Stimulated activated CD8-positive, alpha-beta memory T cell treated with anti-CD3 and anti-CD28 coated beads, Interleukin-4, amount 100 ng/mL, for 48 hours (primary cell): ENCODE measurements at places on chromosomes 16 and 17.

- no peak for DNase-seq
Measured at GRCh38 chr16:1223355-1224214, 1.5 kb downstream of the TPSG1 start.

- DNase-seq, result no peak
Measured at GRCh38 chr16:23863511-23864422, 28.0 kb downstream of the PRKCB start.

- no peak for DNase-seq
Measured at GRCh38 chr17:70307430-70308225, 138.3 kb downstream of the KCNJ2 start.

GRCh38 chr16:71407731-71408130 is 34.1 kb downstream of the TLE7 start:
- DNase-seq, result no peak

- peak; percentile 66 for DNase-seq
Measured at GRCh38 chr17:47205419-47205963, 3.7 kb upstream of the MYL4 start.

GRCh38 chr17:5812590-5812989 is 228.3 kb upstream of the NLRP1 start:
- DNase-seq, result no peak

- no peak for DNase-seq
Measured at GRCh38 chr17:39716073-39716818, 14.1 kb downstream of the MIEN1 start.

- no peak for DNase-seq
Measured at GRCh38 chr17:56171186-56171959, 18.1 kb downstream of the ANKFN1 start.

DNA sequence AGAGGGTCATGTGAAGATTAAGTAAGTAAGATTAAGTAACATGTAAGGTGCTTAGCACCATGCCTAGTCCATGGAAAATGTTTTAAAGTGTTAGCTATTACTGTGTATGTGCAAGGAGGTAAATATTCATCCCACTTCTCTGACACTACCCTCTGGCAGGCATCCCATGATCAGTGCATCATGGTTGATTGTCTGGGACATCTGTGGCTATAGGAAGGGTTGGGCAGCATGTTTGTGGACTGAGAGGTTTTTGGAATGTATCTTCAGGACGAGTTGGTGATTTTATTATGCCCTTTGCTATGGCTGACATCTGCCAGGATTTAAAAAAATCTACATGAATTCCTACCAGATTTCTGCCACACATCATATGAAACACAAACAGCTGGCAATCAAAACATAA is 6.5 kb upstream of the TAOK1 start:
- no peak for DNase-seq

GRCh38 chr16:10678655-10679054 is 16.1 kb downstream of the TEKT5 start:
- no peak for DNase-seq

- no peak for DNase-seq
Measured at GRCh38 chr17:48513666-48514455, 16.9 kb downstream of the HOXB1 start.

DNA sequence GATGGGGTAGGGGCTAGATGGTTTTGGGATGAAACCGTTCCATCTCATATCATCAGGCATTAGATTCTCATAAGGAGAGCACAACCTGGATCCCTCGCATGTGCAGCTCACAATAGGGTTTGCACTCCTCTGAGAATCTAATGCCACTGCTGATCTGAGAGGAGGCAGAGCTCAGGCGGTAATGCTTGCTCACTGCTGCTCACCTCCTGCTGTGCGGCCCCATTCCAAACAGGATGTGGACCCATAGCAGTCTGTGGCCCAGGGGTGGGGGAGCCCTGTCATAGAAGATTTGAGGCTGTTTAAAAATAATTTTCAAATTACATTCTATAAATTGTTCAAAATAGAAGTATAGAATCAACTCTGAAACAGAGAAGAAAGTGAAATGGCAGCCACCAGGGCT is 50.8 kb downstream of the PHKB start:
- no peak for DNase-seq

DNA sequence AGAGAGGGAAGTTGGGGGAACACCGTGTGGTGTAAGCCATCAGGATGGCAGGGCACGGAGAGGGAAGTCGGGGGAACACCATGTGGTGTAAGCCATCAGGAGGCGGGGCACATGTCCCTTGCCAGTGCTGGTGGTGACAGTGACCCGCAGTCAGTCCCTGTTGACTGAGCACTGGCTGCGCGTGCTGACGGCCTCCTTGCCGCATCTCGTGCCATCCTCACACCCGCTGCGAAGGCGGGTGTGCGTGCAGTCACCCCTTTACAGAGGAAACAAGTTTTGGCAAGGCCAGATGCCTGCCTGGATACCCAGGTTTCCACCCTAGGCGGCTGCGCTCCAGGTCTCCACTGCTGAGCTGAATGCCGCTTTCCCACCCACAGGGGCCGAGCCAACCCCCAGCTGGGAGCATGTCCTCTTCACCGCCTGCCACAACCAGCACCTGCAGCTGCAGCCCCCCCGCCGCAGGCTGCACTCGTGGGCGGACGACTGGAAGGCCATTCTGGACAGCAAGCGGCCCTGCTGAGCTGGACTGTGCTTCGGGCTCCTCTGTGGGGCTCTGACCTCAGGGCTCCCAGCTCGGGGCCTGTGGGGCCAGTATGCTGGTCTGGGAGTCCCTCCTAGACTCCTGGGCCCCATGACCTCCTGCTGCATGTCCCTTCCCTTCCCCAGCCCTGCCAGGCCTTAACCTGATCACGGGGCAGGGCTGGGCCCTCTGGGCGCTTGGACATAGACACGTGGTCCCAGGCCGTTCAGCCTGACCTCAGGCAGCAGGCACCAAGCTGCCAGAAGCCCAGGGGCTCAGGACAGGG is 43.5 kb downstream of the NT5M start:
- no peak for DNase-seq

GRCh38 chr17:48484850-48485249 is 46.0 kb downstream of the HOXB1 start:
- no peak for DNase-seq

- DNase-seq, result no peak
Measured at GRCh38 chr17:6078458-6078871, 8.3 kb downstream of the WSCD1 start.

- no peak for DNase-seq
Measured at GRCh38 chr17:21689604-21690003, 2.7 kb upstream of the KCNJ18 start.

- no peak for DNase-seq
Measured at GRCh38 chr17:59775786-59776350, 68.4 kb downstream of the VMP1 start.

DNA sequence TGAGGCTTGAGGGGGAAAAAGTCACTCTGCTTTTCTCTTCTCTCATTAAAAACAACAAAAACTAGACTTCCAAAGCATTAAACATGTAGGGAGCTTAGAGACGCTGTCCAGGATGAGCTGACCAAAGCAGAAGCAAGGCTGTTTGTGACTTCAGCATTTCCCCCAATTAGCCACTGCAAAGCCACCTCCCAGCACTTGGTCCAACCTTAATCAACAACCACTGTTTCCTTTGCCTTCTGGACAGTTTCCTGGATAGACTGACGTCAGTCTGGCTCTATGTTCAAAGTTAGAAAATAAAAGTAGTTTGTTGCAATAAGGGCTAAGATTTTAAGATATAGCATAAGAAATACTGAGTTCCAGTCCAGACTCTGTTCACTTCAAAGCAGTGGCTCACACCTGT is 3.1 kb downstream of the TMEM231 start:
- no peak for DNase-seq
